ENCODE measurements at places on chromosomes 16 and 17. TPM values are rescaled to one million over a fixed set of nuclear protein-coding genes. Genes with fewer than 3 reads are reported as not detected.

The HSPB9 gene
- total RNA-seq, result not detected

- peak; percentile 75 for DNase-seq
Observed at GRCh38 chr17:76682296-76682695, 28.5 kb downstream of the MXRA7 start.

DNA sequence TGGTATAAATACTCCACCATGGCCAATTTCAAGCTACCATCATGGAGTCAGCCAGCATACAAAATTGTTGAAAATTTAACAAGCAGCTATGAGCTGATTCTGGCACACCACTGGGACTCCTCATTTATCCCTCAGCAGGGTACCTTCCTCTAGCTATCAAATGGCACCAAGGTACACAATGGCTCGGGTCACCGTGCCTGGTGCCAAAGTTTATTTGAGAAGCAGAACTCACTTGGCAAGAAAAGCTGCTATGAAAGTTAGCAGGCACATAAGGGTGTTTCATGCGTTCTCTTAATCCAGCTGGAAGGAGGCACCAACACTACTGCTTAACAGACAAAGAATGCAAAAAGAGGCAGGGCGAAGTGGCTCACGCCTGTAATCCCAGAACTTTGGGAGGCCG is 51.6 kb downstream of the IKZF3 start:
- no peak for DNase-seq

GRCh38 chr17:973053-973452 is 6.5 kb downstream of the NXN start:
- no peak for DNase-seq

DNA sequence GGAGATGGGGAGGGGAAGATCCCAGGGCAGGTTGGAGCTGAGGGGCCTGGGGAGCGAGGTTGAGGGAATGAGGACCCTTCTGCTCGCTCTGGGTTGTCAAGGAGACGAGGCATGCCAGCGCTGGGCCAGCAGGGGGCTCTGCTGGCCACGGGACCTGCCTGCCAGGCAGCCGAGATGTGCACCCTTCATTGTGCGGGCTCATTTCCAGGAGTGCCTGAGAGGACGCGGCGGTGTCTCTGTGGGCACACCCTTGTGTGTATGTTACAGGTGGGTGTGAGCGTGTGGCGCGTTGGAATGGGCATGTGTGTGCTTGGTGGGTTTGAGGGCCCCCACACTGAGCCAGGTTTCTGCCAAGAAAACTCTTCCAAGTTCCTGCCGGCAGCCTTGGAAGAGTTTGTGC is 15.9 kb downstream of the ARHGAP23 start:
- DNase-seq, result peak; percentile 89

- DNase-seq, result no peak
Observed at GRCh38 chr16:86823125-86823524, 244.8 kb downstream of the FOXL1 start.

GRCh38 chr17:36689089-36689667 is 87.8 kb downstream of the MRM1 start:
- DNase-seq, result no peak

- no peak for DNase-seq
Observed at GRCh38 chr17:28904800-28905199, 1.9 kb upstream of the DHRS13 start.

DNA sequence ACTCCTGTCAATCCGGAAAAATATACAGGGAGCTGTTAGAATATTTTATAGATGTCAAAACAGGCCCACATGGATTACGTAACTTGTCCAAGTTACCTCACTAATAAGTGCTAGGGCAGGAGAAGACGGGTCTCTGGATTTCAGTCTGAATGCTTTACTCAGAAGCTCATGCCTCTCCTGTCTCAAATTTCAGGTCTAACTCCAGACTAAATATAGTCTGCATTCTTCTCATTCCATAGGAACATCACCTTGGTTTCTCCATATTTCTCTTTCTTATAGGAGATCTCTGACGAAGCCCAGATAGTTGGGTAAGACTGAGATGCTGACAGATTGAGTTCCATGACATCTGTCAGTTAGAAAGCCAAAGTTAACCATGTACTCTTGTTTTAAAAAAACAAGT is 174.2 kb downstream of the STX8 start:
- DNase-seq, result no peak

DNA sequence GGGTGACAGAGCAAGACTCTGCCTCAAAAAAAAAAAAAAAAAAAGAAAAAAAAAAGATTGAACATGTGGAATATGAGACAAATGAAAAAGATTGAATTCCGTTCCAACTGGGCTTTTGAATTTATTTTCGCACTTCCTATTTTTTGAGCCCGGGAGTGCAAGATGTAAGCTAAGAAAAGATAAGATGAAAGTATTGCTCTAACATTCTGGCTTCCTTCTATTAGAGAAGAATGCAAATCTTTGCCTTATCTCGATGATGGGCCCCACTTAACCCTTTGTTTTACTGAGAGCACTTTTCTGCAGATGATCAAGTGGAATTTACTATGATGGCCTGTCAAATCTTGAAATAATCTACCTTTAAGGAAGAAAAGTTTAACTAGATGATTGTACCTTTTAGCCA is 96.3 kb downstream of the WWOX start:
- DNase-seq, result no peak

All from heart left ventricle (tissue), 16 donors.